ENCODE measurements at places on chromosomes 1 and 21.
A peak's percentile ranks its signal among the peaks of the same experiment; 100 is the strongest.

DNA sequence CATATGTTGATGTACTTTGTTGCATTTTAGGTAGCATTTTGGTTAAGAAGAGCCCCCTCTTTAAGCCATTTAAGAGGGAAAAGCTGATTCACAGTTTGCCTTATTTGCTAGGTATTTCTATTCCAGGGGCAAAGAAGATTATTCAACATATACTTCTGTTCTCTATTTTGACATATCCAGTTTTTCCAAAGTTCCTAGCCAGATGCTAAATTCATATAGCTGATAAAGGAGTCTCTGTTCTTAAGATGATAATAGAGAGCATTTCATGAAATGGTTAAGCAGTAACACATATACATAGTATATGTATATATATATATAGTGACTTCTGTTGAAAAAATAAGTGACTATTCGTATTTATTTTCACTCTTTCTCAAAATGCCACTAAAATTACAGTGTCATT is 15.5 kb upstream of the CD55 start:
- no peak for DNase-seq

GRCh38 chr1:248924696-248925532 is 18.9 kb downstream of the PGBD2 start:
- DNase-seq: peak; percentile 74

DNA sequence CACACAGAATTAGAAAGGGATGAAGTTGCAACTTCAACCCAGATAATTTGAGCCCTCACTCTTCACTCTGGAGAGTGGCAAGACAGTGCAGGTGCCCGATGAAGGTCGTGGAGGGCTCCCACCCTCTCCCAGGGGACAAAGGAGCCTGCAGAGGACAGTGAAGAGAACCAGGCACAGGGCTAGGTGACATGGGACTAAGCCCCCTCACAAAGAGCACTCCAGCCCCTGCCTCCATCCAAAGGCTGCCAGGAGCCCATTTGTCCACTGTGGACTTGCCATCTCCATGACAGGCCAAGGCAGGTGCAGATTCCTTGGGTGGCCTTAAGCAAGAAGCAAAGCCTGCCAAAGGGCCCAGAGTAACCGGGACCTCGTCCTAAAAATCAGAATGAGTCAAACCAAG is 15.1 kb downstream of the ERRFI1 start:
- no peak for DNase-seq

GRCh38 chr1:206890125-206891060 is 6.8 kb upstream of the IL24 start:
- no peak for DNase-seq

GRCh38 chr1:210582205-210582970 is 253.7 kb downstream of the HHAT start:
- no peak for DNase-seq

DNA sequence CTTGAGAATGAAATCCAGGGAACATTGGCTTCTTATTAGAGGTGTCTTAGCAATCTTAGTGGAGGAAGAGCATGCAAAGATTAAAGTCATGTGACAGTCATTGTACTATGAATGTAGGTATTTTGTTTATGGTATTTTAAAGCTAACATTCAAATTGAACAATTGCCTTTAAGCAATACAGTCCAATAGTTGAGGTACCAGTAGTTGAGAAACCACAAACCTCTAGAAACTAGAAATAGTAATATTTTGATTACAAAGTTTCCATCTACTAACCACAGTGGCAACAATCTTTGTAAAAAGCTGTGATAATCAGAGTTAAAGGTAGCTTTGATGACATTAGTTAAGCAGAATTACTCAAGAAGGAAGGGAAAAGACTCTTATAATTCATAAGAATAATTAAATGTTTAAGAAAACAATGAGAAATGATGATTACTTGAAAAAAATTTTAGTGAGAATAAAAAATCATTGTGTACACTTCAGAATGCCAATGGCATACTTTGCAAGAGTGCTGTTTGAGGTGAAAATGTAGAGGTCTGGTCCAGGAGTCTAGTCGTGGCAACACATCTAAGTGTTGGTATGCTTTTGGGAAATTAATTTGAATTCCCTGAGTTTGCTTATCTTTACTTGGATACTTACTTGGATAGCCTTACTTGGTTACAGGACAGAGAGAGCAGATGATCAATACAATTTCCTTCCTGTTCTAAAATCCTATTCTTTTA is 104.9 kb upstream of the PTGFR start:
- DNase-seq: no peak

DNA sequence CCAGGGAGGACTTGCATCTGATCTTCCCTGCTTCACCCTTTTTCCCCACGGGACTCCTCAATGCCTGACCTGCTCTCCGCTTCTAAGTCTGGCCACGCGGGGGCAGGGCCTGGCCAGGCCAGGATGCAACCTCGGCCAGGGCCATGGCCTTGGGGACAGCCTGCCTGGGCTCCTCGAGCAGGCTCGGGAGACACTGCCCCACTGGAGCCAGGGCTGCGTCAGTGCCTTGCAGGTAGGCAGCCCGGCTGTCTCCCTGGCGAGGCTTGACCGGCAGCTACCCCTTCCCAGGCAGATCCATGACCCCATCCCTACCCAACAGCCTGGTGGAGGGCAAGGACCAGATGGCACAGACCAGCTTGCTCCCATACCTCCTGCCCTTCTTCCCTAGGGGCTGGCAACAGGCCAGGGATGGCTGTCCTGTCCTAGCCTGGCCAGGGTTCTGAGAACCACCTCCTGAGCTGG is 2.7 kb upstream of the PRDM16 start:
- peak; percentile 70 for DNase-seq

GRCh38 chr1:105686026-105686425 is 1370.4 kb upstream of the PRMT6 start:
- DNase-seq: no peak

GRCh38 chr1:225435487-225435886 is 7.6 kb upstream of the LBR start:
- DNase-seq: no peak

DNA sequence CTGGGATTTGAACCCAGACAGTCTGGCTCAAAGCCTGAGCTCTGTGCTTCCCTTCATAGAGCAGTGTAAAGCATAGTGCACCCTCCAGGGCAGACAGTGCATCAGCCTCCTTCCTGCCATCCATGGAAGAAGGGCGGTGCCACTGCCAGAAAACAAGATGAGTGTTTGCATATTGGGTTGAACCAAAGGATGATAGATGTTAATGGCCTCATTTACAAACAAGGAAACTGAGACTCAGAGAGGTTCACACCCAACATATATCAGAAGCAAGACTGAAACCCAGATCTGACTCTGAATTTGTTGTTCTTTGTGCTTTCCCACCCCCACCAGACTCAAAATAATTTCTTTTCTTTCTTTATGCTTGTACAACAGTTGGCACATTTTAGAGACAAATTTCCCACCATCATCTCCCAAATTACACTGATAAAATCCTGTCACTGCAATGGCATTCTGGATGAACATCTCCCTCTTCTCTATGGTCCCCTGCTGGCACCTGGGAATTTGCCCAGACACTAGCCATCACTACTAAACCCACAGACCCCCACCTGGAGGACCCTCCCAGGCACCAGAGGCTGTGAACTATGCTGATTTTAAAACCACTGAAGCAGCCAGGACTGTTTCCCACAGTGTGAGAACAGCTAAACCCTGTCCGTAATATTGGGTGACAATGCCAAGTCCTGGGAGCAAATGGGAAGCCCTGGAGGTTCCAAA is 45.4 kb upstream of the MPZL1 start:
- no peak for DNase-seq

DNA sequence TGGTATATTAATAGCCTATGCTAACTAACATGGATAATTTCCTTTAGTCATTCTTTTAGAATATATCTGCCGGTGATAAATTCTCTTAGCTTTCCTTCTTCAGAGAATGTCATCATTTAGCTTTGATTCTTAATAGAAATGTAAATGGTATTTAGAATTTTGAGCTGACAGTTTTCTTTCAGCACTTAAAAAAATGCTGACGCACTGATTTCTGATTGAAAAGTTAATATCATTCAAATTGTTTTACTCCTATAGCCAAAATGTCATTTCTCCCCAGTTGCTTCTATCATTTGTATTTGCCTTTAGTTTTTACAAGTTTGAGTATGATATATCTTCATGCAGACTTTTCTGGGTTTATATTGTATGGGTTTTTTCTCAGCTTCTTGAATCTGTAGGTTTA is 668.0 kb downstream of the LTN1 start:
- DNase-seq: no peak

DNA sequence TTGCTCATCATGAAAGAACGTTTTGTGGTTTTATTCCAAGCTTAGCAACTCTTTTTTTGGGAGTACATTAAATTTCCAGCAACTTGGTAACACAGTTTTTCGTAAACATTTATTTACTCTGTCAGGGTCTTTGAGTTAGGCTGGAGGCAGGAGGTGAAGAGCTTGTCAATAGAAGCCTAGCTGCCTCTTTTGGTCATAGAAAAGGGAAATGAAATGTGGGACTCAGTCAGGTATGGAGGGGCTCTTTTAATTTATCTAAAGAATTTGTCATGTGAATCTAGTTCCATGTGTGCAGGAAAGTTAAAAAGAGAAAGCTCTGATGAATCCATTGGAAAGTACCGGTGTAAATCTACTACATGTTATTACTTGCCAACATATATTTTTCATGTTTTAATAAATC is 45.9 kb upstream of the PRMT6 start:
- DNase-seq: no peak
